Stimulated activated CD8-positive, alpha-beta memory T cell treated with anti-CD3 and anti-CD28 coated beads, Interleukin-7, amount 100 ng/mL, for 1 hour (primary cell): ENCODE measurements at places on chromosomes 13 and 19.

DNA sequence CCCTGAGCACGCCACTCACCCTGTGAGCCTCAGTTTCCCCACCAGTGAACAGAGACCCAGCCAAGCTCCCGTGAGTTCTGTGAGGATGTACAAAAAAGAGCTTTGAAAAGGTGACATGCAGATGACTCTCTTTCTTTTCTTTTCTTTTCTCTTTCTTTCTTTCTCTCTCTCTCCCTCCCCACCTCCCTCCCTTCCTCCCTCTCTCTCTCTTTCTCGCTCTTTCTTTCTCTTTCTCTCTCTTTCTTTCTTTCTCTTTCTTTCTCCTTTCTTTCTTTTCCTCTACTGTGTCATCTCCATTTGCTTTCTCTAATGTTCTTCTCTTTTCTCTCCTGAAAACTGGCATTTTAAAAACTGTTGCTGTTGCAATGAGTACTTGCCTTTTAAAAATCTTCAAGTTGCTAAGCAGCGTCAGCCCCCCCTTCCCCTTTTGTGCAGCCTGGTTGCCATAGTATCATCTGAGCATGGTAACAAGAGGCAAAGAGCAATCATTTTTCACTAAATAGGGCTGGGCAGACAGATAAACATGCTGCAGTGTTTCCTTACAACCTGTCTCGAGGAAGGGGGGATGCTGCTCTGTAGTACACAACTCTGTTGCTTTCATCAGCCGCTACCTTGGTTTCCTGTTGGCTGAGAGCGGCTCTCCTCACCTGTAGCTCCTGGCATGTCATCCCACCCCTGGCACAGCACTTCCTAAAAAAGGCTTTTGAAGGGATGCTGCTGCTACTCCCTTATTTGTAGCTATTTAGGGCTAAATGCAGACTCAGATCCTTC is 108.7 kb upstream of the MBNL2 start:
- no peak for DNase-seq

DNA sequence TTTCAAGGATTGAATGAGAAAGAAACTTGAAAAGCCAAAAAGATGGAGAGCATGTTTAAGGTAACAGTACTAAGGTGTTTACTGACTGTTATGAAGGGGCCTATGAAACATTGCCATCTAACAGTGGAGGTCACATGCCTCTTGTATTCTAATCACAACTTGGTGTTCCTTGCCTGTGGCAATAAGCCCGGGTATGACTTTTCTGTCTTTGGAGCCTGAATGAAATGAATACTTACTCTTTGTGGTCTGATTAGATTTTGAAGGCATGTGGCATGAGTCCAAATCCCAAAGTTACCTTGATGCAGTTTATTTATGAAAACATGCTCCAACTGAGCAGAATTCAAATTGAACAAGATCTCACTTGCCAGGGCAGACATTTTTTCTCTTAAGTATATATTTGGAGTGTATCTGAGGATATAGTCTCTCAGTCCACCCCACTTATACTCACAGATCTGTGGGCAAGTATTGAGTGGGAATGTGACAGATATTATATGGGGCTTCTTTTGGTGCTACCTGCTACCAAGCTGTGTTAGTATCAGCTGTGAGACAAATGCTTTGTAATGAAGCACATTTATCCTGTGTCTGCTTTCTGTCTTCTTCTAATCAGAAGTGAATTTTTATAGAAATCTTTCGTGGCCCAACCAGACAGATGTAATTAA is 67.5 kb downstream of the B3GLCT start:
- DNase-seq: no peak

DNA sequence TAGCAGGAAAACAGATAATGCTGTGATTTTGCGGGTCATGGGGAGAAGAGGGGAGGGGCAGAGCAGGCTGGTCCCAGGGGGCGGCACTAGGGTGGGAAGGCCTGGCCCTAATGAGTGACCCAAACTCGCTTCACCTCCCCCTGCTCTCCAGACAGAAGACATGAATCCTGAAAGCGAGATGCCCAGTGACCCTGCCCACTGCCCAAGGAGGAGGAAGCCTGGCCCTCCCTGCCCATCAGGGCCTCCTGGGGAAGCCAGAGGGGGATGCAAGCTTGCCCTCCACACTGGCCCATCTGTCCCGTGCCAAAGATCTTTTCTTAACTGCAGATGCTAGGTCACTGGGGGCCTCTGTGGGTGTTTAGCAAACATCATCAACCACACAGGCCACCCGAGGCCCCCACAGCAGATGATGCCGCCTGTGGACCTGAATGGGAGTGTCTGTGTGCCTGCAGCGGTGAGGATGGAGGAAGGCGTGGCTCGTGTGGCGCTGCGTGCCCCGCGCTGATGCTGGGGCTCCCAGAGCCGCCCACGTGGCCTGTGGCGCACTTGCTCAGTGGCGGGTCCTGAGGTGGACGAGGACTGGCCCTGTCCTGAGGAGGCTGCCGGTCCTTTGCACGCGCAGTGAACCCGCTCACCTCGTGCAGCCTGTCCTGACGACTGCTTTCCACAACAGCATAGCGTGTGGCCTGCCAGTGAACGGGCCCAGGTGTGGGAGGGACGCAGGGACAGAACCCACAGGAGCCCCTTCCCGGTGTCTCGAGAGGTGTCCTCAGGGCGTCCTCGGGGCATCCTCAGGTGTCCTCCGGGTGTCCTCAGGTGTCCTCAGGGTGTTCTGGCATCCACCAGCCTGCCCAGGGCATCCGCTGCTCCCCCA is 80.5 kb upstream of the MCF2L start:
- DNase-seq: no peak

GRCh38 chr19:30128211-30128610 is 186.2 kb downstream of the URI1 start:
- DNase-seq: no peak

- DNase-seq: no peak
These were observed 545.2 kb downstream of the IRS2 start for GRCh38 chr13:109241160-109241559.

DNA sequence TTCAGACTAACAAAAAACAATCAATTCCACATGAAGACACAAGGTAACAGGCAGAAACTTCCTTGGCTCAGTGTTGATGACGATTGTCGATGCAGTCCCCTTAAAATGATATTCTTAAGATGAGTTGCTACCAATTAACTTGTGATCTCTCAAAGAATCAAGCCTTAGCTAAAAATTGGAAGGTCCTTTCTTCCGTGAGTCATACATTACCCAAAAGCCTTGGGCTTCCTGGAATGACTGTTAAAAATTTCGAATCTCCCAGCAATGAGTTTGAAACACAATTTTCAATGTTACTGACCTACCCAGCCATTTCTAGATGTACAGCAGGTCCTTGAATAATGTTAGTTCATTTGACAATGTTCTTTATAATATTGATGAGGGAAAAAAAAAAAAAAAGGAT is 28.0 kb upstream of the RB1 start:
- no peak for DNase-seq

GRCh38 chr19:2114218-2114617 is 17.5 kb downstream of the IZUMO4 start:
- DNase-seq: no peak

DNA sequence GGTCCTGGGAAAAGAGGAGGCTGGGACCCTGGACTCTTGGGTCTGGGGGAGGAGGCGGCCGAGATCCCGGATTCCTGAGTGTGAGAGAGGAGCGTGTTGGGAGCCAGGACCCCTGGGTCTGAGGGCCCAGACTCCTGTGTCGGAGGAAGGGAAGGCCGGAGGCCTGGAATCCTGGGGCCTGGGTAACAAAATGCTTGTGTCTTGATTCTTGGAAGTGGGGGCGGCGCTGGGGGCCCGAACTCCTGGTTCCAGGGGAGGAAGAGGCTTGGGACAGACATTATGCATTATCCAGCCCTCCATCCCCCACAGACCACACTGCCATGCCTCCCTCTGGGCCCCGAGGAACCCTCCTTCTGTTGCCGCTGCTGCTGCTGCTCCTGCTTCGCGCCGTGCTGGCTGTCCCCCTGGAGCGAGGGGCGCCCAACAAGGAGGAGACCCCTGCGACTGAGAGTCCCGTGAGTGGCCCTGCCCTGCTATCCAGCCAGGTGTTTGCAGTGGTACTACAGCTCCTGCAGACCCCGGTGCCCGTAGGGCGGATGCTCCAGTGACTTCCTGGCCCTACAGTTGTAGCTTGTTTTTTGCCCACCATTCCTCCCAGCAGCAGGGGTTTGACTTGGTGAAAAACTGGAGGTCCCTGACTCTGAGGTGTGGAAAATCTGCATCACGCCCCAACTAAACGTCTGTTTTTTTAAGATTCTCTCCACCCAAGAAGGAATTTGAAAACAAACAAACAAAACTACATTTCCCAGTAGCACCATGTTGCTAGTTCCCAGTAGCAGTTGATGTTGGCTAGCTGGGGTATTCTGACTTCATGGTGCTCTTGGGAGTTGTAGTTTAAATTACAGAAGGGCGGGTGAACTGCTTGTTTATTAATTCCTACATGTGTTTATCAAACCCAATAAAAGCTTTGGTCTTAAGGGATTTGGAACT is 630 bp downstream of the NUCB1 start:
- no peak for DNase-seq

GRCh38 chr19:44696939-44697669 is 1.8 kb upstream of the CEACAM16 start:
- DNase-seq: no peak

DNA sequence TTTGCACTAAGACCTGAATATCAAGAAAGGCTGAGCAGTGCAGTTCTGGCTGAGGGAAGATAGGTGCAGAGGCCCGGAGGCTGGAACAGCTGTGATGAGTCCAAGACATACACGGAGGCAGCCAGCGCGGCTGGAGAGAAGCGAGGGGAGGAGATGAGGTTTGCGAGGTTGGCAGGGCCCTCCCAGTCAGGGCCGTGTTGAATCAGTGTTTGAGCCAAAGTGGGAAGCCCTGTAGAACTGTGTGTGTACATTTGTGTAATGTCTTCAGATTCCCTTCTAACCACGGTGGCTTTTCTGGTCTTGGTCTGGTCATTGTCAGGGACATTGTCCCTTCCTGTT is 34.9 kb downstream of the PAK4 start:
- no peak for DNase-seq

GRCh38 chr13:80633251-80633650 is 292.3 kb upstream of the SPRY2 start:
- no peak for DNase-seq

- DNase-seq: no peak
These were observed 595 bp downstream of the XAB2 start for GRCh38 chr19:7628589-7629311.

- DNase-seq: no peak
These were observed 5.4 kb downstream of the BLVRB start for GRCh38 chr19:40460185-40460584.

DNA sequence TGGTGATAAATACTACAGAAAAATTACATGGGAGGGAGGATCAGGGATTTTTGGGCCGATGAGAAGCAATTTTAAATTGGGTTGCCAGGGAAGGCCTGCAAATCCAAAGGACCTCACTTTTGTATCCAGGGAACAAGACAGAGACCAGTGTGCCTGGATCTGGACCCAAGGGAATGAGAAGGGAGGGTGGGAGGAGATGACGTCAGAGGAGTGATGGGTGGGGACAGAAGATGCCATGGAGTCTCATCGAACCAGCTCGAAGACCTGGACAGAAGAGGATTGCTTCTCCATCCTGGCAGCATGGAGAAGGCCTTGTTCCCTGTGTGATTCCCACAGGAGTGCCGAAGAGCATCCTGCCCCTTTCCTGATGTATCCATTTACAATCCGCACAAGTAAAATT is 68.9 kb downstream of the ITGBL1 start:
- no peak for DNase-seq

- no peak for DNase-seq
These were observed 962 bp upstream of the JAK3 start for GRCh38 chr19:17848595-17849292.

DNA sequence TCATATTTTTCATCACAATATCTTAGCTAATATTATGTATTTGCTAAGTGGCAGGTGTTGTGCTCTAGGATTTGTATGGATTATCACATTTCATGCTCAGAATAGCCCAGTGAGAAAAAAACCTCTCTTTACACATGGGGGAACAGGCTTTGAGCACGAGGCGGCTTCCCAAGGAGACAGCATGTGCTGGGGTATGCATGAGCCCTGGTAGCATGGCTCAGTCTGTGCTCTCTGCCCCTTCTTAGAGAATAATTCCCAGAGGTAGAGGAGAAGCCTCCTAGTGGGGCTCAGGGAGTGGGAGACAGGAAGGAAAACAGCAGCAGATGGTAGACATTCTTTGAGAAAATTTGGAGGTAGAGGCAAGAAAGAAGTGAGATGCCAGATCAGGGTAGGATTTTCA is 31.6 kb downstream of the RNASEH2B start:
- DNase-seq: no peak

DNA sequence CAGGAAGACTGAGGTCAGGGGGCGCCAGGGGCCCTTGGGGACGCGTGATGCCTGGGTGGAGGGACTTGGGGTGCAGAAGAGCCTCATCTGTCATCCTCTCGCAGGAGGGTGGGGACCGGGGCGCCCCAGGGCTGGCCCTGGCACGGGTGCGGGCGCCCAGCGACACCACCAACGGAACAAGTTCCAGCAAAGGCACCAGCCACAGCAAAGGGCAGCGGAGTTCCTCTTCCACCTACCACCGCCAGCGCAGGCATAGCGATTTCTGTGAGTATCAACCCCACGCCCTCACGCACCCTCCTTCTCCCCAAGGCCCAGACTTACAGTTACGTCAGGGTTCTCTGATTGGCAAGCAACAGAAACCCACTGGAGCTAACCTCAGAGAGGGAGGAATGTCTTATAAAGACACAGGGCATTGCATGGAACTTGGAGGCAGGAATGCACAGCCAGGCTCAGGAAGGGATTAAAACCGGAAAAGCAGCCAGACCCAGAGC is 29.4 kb downstream of the MARK4 start:
- no peak for DNase-seq

GRCh38 chr19:42349378-42350107 is 24.1 kb downstream of the MEGF8 start:
- no peak for DNase-seq

GRCh38 chr13:75312884-75313520 is 169.0 kb downstream of the TBC1D4 start:
- DNase-seq: no peak

- no peak for DNase-seq
These were observed 124.0 kb upstream of the RNF113B start for GRCh38 chr13:98300956-98301641.

DNA sequence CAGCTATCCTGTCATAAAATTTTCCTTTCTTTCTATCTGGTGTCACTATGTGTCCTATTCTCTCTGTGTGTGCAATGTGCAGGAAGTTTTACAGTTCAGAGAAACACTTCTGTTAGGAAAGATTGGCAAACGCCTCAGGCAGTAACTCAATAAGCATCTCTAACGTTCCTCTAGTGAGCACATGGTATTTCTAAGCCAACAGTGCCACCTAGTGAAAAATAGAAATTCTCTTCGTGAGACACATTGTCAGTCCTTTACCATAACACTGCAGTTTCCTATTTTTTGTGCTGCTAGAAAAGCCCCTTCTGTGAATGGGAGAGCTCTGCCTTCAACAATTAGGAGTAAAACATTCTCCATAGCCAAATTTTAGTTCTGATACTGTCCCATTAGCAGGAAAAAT is 50.7 kb downstream of the ZNF723 start:
- no peak for DNase-seq

- no peak for DNase-seq
These were observed 81.7 kb upstream of the ABCC4 start for GRCh38 chr13:95382916-95383315.

- no peak for DNase-seq
These were observed 149.6 kb downstream of the IER2 start for GRCh38 chr19:13299838-13300237.
